ENCODE measurements at places on chromosomes 12 and 14.

DNA sequence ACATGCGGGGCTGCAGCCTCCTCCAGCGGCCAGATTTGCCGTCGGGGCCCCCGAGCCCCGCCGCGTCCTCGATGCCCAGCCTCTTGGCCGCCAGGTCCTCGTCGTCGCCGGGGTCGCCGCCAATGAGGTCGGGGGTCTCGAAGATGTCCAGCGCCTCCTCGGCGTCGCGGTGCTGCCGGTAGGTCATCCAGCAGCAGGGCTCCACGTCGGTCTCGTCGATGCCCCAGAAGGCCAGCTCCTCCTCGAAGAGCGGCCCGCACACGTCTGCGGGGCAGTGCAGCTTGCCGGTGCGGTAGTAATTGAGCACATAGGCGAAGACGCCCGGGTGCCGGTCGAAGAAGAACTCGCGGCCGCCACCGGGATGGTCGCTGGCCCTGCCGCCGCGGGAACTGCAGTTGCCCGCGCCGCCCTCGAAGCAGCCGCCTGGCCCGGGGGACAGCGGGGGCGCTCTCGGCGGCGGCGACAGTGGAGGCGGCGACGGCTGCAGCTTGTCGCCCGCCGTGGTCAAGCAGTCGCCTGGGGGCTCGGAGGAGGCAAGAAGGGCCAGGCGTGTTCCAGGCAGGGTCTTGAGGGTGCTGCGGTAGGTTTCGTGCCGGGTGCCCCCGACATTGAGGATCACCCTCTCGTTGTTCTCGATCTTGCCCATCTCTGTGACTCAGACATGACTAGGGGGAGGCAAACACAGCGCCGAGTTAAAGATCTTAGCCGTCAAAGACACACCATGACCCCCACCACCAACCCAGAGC is 2.1 kb downstream of the KCNC2 start:
- DNase-seq, result no peak

DNA sequence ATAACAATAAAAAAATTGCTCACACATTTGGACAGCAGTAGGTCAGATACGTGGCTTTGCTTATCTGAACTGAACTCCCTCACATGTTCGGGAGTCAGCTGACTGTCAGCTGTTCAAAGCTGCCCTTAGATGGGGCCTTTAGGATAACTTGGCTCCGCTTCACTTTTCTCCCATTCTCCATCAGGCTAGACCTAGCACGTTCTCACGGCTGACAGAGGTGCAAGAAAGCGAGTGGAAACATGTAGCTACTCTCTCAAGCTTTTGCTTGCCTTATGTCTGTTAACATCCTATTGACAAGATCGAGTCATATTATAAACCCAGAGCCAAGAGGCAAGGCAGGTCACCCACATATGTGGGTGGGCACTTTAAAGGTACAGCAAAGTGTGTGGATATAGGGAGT is 112.0 kb upstream of the PDZRN4 start:
- no peak for DNase-seq

DNA sequence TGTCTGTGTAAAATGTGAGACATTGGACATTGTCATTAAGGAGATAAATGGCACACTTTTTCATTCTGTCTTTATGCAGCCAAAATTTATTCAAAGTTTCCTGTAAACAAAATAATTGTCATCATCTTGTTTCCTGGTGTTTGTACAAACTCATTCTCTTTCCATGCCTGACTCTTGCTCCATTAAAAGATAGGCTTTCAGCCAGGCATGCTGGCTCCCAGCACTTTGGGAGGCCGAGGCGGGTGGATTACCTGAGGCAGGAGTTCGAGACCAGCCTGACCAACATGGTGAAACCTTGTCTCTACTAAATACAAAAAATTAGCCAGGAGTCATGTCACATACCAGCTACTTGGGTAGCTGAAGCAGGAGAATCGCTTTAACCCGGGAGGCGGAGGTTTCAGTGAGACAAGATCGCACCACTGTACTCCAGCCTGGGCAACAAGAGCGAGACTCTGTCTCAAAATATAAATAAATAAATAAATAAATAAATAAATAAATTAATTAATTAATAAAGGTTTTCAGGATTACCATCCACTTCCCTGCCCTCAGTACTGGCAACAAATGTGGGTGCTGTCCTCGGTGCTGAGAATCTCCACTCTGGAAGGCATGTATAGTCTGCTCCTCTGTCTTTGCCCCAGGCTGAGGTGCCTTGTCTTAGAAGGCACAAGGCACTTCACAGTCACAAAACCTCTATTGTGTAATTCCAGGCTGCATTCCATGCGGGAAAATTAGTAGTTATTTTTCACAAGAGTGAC is 83.2 kb downstream of the PAH start:
- no peak for DNase-seq

DNA sequence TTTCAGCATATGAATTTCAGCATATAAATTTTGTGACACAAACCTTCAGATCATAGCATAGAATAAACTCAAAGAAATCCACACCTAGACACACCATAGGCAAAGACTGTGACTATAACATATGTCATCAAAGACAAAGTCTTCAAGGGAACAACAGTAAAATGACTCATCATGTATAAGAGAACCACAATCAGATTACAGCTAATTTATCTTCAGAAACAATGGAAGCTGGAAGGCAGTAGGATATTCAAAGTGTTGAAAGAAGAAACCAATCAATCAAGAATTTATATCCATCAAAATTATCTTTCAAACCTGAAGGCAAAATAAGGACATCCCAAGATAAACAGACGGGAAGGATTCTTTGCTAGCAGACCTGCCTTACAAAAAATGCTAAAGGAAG is 29.0 kb downstream of the DLK1 start:
- DNase-seq, result no peak

GRCh38 chr14:27026097-27026496 is 428.3 kb upstream of the NOVA1 start:
- DNase-seq, result no peak

DNA sequence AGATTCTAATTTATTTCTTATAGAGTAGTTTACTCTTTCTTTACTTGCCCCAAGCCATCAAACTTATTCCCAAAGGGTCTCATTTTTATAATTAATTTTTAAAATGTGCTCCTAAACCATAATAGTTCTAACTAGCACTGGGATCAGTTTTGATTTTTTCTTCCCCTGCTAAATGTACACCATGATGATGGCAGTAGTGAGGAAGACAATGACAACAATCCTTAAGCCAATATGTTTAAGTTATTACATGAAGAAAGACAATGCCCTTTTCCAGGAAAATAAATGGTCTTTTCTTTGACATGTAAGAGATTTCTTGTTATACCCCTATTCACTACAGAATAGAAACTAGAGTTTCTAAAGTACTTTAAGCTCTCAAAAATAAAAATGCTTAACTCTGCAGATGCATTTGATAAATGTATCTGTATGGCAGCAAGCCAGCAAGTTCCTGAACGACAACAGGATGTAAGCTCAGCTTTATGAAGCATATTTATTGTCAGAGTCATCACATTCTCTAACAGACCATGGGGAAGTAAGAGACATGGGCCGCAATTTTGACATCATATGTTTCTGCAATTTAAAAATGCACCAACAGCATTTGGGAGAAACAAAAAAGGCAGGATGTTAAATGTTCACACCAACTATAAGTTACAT is 36.0 kb upstream of the SNX6 start:
- DNase-seq, result no peak

- no peak for DNase-seq
These were observed 734.8 kb downstream of the DIO2 start for GRCh38 chr14:79476552-79476951.
